Activated CD4-positive, alpha-beta T cell treated with anti-CD3 and anti-CD28 coated beads, Interleukin-2, amount 50 U/mL, for 16 hours (primary cell): ENCODE measurements at places on chromosomes 1 and 21.

DNA sequence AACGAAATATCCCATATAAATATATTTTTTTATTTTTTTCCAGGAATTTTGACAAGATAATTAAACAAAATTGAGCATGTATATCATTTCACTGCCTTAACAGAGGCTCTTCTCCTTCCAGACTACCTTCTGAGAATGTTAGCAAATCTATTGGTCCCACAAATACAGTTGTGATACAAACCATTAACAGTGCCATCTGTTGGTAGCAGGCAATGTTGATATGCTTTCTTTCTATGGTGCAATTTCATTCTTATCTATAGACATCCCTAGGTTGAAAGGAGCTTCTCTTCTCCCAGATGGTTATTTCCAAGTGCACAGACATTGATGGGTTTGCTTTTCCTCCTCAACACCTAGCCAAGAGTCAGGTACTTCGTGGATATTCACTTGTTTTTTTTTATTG lies 303.6 kb downstream of the USH2A start:
- DNase-seq, result no peak

GRCh38 chr21:46674430-46675007 lies 39.0 kb downstream of the PRMT2 start:
- no peak for DNase-seq

DNA sequence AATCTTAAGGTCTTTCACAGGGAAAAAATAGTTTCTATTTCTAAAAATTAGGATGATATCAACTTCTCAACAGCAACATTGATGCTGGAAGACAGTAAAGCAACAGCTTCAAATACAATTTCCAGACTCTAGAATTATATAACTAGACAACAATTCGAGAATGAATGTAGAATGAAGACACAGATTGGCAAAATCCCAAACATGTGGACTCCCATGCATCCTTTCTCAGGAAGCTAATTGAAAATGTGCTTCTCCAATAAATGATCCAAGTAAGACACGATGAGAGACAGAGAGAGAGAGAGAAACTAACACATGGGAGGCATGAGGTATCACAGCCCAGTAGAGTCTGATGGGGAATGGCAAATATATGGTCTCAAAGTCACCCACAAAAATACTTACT lies 21.5 kb upstream of the SIM2 start:
- DNase-seq, result no peak

- peak; percentile 33 for DNase-seq
Observed at GRCh38 chr1:42784946-42785693, at the start of gene TMEM269. TMEM269 (plus strand) TSS chr1:42784991; CDS start chr1:42789894, 4,903 bp downstream.

DNA sequence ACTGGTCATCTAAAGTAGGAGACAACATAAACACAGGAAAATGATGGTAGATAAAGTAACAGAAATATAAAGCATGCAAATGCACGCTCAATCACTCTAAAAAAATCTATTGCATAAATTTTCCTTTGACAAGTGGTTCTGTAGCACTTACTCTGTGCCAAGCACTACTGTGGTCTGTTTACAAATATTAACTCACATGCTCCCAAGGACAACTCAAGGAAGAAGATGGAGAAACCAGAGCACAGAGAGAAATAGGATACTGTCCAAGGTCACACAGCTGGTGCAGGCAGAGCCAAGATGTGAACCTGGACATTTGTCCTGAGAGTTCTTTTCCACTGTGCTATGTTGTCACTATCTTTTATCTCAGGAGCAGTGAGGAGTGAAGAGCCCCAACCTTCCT lies 105.2 kb downstream of the PAPPA2 start:
- DNase-seq, result no peak

DNA sequence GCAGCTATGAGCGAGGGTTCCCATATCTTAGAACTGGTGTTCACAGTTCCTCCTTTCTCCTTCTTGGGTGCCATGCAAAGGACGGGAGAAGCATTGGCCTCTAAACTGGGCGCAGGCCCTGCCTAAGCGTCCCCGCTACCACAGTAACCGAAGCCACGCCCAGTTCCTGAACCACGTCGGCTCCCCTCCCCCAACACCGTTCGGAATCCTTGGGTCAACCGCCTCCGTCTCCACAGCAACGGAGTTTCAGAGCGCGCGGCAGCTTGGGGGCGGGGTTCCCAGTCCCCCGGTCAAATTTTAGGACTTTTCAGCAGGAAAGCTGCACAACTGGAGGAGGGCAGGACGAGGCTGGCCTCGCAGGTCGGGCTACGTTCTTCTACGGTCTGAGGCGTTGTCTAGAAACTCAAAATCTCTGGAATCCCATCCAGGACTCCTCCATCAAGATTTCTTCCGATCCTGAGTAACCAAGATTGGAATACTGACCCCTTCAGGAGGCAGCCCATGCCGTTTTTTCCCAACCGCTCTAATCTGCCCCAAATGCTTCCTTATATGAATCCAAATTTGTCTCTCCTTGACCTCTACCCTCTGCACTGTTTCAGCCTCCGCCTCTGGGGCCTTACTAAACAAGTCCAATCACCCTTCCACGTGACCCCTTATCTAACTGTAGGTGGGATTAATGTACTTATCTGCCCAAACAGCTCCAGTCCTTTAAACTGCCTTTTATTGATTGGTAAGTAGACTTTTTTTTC lies at the start of gene SPAG17:
Gene SPAG17, minus strand, starts transcription at position 145 of the 749 bp plus-strand sequence. Its CDS starts 71 bp downstream, at position 74.
- peak; percentile 24 for DNase-seq

GRCh38 chr1:157103268-157103667 lies 3.7 kb upstream of the ETV3L start:
- DNase-seq, result no peak

DNA sequence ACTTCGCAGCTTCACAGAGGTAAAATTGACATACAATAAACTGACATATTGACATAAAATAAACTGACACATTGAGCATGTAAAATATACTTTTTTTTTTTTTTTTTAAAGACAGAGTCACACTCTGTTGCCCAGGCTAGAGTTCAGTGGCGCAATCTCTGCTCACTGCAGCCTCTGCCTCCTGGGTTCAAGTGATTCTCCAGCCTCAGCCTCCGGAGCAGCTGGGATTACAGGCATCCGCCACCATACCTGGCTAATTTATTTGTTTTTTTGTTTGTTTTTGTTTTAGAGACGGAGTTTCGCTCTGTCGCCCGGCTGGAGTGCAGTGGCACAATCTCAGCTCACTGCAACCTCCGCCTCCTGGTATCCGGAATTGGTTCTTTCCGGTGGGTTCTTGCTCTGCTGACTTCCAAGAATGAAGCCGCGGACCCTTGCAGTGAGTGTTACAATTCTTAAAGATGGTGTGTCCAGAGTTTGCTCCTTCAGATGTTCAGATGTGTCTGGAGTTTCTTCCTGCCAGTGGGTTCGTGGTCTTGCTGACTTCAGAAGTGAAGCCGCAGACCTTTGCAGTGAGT lies 48.4 kb upstream of the CLIC4 start:
- no peak for DNase-seq

GRCh38 chr1:60949154-60949825 lies 133.1 kb upstream of the NFIA start:
- DNase-seq, result no peak

GRCh38 chr1:3604468-3604974 lies 6.8 kb downstream of the MEGF6 start:
- DNase-seq, result no peak

- no peak for DNase-seq
Observed at GRCh38 chr1:5161372-5161771, 507.0 kb downstream of the AJAP1 start.

DNA sequence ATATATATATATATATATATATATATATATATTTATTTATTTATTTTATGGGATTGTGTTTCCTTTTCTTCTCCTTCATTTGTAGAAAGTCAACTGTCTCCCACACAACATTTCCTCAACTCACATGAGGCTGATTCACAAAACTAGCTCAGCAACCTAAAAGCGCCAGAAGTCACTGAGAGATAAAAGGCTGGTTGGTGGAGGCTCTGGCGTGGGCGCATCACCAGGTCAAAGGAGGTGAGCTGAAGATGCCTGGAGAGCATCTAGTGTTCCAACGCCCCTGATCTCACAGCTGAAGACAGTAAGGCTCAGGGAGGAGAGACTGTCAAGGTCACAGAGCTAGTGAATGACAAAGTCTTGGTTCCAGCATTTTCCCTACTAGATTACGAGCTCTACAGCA lies 78.0 kb downstream of the HLCS start:
- no peak for DNase-seq
